NCI-H146 (cell line): ENCODE measurements at places on chromosomes 2 and 18.
A peak's percentile ranks its signal among the peaks of the same experiment; 100 is the strongest.

DNA sequence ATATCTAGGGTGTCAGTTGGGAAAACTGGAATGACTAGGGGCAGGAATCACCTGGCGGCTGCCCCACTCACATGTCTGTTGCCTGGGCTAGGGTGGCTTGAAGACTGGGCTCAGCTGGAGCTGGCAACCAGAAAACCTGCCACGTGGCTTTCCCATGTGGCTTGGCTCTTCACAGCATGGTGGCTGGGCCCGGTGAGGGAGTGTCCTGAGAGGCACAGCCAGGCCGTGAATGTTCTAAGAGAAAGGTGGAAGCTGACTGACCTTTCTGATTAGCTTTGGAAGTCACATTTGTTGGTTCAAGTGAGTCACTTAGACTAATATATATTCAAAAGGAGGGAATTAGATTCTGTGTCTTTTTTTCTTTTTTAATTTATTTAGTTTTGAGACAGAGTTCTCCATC, 22.7 kb downstream of the SP5 start:
- DNase-seq: no peak

DNA sequence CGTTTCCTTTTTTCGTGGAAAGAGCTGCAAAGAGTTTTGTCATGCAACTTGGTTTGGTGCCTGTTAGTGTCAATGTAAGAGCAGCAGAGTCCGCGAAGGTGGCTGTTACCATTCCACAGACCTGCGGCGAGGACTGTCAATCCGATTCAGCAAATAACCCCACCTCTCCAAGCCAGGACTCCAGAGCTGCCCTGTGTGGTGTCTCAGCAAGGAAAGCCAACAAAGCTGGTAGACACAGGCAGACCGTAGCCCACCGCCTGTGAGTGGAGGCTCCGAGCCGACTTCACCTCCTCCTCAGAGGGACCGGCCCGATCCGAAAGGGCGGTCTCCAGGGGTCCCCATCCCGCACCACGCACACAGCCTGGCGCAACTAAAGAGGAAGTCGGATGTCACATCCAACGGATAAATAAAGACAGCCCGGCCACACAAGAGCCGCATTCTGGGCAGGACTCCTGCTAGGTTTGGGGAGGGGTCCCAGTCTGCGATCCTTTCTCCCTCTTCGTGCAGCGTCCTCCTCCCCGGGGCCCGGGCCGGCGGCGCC, 819 bp downstream of the ANKRD44 start:
- peak; percentile 41 for DNase-seq

DNA sequence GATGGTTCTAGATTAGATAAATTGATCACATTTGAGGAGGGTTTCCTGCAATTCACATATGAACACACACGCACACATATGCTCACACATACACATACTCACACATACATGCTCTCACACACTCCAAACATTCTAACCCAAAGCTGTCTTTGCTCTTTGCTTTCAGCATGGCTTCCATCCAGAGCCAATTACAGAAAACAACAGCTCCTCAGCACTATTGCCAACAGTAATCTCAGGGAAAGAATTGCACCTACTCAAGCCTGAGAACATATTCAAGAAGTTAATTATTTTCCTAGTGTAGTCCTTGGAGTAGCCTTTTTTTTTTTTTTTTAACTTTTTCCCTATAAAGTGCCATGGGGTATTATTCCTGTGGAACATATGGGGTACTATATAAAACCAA, 246.9 kb upstream of the PARD3B start:
- no peak for DNase-seq

GRCh38 chr2:2892378-2892777, 485.2 kb downstream of the EIPR1 start:
- no peak for DNase-seq

- DNase-seq: no peak
These were observed 830.1 kb upstream of the ZEB2 start for GRCh38 chr2:145350011-145350410.

GRCh38 chr2:209644842-209645241, 126.8 kb upstream of the UNC80 start:
- DNase-seq: no peak

DNA sequence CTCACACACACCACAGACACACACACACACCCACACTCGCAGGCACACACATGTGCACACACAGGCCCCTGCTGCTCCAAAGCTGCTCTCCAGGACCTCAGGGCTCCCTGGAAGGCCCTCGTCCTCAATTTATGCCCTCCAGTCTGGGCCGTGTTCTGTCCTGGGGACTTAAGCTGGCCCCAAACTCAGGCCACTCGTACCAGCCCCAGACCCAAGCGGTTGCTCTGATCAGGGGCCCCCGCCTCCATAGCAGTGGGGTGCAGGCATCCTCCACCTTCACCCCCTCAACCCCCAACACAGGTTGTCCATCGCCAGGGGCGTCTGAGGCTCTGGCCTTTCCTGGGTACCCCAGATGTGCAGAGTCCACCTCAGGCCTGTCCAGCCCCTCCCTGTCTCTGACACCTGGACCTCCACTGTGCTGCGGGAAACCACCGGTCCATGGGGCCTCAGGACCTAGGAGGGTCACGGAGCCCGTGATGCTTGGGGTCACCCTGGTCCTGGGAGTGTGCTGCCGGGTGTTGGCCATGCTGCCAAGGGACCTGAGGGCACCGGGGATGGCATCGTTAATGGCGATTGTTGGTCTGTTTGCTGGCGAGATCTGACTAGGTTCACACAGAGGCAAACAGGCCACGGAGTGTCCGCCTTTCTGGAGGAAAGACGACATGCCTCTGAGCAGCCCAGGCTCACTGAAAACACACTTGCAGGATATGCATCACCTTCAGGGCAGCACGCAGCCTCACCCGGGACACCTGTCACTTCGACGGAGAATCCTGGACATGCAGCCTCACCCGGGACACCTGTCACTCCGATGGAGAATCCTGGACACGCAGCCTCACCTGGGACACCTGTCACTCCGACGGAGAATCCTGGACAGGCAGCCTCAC, 155.6 kb downstream of the NDUFA10 start:
- no peak for DNase-seq

GRCh38 chr18:59553273-59553870, 143.9 kb downstream of the CCBE1 start:
- DNase-seq: no peak

DNA sequence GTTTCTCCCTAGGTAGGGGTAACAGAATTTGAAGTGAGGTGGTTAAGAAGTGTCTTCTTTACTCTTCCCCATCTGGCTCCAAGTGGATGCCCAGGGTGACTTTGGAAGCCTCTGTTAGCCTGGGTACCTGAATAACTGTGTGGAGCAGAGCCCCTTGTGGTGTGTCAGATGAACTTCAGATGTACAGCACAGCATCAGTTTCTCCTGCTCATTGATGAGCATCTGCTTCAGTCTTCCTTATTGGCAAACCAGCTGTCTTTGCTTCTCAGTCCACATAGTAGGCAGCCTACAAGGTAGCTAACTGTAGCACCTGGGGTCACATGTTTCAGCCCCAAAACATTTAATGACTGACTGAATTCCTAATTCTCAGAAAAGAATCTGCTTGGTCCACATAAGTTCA, 56.2 kb upstream of the ATP8B1 start:
- DNase-seq: peak; percentile 83

DNA sequence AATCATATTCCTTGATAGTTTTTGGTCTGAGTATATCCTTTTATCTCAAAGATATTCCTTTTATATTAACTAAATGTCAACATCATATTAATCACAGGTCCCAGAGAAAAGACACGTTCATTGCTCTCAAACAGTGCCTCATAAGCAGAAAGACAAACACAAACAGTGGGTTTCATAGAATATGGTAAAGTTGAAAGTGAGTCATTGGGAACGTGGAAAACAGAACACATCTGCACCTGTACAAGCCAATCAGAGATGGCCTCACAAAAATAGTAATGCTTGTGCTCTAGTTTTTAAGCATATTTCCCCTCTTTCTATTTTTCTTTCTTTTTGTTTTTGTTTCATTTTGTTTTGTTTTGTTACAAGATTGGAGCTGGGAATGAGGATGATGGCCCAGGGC, 328.4 kb upstream of the MAP2 start:
- no peak for DNase-seq

- no peak for DNase-seq
These were observed 26.5 kb downstream of the TET3 start for GRCh38 chr2:74011246-74011645.

GRCh38 chr2:40760071-40760666, 308.3 kb upstream of the SLC8A1 start:
- DNase-seq: peak; percentile 66

- DNase-seq: no peak
These were observed 110.1 kb downstream of the RGPD3 start for GRCh38 chr2:106358081-106358480.

DNA sequence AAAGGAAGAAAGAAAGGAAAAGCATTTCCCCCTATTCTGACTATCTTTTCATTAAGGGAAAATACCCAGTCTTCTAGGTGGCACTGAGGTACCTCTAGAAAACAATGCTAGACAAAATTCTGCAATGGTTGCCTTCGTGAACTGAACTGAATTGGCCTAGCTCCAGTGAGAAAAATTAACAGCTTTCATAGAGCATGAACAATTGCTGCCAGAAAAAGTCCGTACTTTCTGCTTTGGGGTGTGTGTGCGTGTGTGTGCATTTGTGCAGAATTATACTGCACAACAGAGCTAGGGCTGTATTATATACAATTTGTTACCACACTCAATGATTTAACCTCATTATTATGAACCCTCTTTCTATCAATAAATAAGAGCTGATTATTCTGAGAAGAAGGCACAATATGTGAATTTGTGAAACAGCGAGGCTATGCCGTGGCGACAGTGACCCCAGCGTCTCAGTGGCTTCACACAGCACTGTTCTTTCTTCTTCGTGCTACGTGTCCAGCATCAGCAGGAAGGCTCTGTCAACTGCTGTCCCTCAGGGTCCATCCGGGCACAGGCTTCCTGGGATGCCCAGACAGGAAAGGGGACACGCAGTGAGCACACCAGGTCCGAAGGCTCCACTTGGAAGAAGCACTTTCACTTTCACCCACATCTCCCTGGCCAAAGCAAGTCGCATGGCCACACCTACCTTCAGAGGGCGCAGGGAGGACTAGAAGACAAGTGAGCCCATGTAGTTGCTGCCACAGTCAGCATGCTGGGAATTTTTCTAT, 47.5 kb downstream of the PTGR3 start:
- DNase-seq: peak; percentile 89

DNA sequence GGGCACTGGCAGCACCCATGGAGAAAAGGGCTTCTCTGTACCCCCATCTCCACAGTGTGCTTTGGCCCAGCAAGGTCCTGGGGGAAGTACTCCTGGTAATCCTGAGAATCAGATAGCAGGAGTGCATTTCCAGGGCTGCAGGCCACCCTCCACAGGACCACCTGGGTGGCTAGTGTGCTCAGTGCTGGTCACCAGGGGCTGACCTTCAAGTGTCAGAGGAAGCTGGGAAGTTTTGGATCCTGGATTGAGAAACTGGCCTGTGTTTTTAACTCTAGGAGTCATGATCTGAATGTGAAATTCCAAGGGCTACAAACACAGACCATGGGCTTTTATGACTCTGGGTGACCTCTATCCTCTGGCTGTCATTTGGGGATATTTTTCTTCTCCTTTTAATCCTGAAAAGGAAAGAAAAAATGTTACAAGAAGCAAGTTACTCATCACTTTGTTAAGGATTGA, 9.3 kb downstream of the RHOB start:
- DNase-seq: no peak

DNA sequence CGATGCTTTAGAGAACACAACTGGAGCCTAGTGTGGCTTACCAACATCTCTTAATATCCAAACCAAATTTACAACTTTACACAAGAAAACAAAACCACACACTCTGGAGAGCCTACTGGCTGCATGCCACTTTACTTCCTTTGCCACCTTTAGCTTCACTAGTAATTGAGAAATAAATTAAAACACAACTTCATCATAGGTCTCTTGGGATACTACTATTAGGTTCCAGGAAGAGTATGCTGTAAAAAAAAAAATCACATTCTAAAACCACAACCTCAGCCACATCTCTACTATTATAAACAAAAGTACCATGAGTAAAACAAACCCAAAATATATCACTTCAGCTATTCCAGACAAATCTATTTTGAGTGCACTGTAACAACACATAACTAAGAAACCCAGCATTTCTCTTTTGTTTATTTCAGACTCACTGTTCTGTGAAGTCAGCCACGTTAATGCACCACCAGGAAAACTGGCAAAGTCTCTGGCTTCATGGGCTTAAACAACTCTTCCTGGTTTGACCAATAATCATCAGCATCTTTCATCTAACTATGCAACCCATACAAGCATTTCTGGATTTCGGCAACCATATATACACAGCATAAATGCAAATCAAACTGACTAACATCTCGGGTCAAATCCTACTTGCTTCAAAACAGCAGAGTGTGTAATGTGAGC, 59.1 kb downstream of the REV1 start:
- DNase-seq: no peak

GRCh38 chr2:45654250-45654649, 2.8 kb downstream of the PRKCE start:
- no peak for DNase-seq

- DNase-seq: no peak
These were observed 112.0 kb upstream of the CTDP1 start for GRCh38 chr18:79567481-79568147.

DNA sequence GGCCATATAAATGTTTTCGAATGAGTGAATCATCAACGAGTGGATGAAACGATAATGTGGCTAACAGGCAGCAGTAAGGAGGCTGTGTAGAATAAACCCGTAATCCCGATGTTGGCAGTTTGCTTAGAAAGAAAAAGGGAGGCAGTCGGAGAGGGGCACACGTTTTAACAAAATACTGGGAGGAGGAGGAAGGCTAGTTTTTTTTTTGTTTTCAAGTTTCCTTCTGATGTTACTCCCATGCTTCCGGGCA, 476 bp upstream of the MSH2 start:
- no peak for DNase-seq

DNA sequence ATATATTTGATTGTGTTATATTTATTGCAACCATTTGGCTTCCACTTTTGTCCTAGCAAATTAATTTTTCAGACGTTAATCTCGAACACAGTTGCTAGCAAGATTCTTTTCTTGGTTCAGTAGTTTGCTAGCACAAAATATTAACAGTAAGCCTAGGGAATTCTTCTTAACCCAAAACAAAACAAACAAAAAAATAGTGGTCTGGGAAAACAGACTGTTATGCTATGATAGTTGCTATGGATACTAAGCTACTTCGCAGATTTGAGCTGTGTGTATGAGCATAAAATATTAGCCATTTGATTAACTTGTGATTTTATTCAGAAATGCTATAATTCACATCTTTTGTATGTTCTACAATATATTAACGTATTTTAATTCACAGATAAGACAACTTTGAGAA, 541.5 kb upstream of the NETO1 start:
- DNase-seq: no peak

GRCh38 chr18:72846736-72847533, 20.9 kb downstream of the NETO1 start:
- DNase-seq: no peak

GRCh38 chr18:80229363-80229762, 18.0 kb downstream of the PARD6G start:
- DNase-seq: no peak

- DNase-seq: no peak
These were observed 80.5 kb upstream of the OTOF start for GRCh38 chr2:26558271-26559043.

DNA sequence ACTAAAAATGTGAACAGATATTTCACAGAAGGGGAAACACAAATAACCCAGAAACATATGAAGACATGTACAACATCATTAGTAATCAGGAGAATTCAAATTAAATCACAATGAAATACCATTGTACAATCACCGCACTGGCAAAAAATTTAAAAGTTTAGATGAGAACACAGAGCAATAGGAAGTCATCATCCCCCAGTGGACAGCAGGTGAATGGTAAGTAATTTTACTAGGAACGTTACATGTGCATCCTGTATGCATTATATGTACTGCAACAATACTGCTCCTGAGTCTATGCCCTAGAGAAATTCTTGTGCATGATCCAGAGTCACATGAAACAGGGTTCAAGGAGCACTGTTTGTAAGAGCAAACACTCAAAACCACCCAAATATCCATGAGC, 713.8 kb downstream of the NRXN1 start:
- DNase-seq: no peak
